ENCODE measurements at places on chromosomes 16 and 17.
A peak's percentile ranks its signal among the peaks of the same experiment; 100 is the strongest.

GRCh38 chr17:7717756-7718350, 309 bp downstream of the DNAH2 start:
- peak; percentile 11 for DNase-seq

DNA sequence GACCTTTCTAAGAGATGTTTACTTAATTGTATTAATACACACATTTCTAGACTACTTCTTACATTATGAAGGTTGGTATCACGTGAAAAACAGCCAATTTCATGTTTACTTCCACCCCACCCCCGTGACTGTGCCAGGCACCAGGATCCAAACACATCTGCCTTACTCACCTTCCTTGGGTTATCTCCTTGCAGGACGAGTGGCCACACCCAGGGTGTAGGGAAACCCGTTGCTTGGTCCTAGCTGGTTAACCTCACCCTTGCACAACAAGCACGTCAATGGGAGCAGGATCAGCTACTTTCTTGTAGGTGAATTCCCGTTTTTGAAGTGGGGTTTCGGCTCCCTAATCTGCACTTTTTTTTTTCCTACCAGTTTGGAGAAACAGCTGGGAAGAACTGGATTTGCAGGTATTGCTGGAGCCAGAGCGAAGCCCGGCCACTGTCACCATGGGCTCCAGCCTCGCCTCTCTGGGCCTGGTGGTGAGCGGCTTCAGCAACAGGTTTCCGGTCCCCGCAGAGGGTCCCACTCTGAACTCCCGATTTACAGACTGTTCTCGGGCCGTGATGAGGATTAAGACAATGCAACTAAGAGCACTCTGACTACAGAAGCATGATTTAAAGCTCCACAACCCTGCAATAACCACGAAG, 2.1 kb upstream of the UBB start:
- no peak for DNase-seq

GRCh38 chr16:84499638-84500037, 4.8 kb downstream of the MEAK7 start:
- DNase-seq = no peak

- DNase-seq = no peak
Measured at GRCh38 chr17:56165072-56165641, 11.9 kb downstream of the ANKFN1 start.

DNA sequence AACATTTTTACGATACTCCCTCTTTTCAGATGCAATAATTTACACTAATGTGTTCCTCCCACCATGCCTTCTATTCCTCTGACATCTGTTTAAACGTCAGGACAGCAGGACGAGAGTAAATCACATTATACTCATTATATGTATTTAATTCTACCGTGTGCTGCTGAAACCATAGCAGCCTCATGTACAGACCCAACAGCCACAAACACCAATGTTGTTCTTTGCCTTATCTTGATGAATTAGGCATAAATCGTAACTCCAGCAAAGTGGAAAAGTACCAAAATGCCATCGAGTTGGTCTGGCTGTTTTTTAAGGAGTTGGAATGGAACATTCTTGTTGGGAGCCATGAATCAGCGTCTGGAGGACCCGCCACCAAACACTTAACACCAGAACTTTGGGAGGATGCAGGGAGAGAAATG, 82.9 kb upstream of the FOXF1 start:
- DNase-seq = no peak

DNA sequence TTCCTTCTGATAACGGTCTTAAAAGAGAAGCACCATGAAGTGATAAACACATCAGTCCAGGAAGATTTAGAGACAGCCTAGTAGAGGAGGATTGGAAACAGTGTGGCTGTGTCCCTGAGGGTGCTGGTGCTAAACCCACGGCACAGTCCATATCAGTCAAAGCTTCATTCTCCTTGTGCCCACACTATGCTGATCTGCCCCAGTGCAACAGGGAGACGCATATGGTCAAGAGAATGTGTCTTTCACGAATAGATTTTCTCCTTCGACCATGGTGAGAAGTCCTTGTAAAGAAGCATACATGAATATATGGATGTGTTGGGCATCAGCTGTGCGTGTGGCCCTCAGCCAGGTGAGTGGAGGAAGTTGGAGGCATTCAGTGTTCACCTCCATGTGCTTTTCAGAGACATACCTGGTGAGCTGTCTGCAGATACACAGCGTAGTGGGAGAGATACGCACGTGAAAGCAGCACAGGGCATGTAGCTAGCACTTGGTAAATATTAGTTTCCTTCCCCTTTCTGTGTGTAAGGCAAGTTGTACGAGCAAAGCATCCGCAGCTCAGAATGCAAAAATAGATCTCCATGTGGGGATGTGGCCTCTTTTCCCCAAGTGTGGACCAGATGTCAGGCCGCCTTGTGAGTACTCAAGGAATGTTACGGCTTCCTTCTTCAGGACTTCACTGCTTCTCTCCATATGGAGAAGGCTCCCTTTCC, 29.4 kb downstream of the HLF start:
- no peak for DNase-seq

- no peak for DNase-seq
Measured at GRCh38 chr16:54115558-54115957, 171.0 kb downstream of the IRX3 start.

DNA sequence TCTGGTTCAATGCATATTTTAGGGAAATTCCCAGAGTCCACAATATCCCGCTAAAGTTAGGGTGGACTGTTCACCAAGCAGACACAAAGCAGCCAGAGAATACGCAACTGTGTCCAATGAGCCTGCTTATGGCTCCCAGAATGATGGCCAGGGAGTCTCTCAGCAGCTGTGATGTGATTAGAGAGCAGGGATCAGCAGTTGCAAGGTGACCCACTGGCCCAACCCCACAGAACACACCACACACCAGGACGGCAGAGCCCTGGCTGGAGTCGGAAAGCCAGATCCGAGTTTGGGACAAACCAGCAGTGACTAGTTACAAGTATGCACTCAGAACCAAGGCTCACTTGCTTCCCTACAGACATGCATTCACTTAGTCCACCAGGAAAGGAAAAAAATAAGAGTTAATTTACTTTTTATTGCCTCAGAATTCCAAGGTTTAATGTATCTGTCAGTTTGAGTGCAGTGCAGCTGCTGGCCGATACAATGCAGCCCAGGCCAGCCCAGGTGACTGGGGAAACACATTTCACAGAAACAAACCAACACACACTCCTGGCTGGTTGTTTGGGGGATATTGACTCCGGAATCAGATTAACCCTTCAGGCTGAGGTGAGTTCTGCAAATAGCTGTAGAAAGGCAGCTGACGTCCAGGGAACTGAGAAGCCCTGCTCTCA, 121.7 kb downstream of the HIC1 start:
- DNase-seq = no peak

GRCh38 chr17:43935926-43936261, 6.4 kb downstream of the PPY start:
- DNase-seq = no peak
